Occipital lobe (tissue), 3 donors: ENCODE measurements at places on chromosomes 3 and 15. TPM values are rescaled to one million over a fixed set of nuclear protein-coding genes. Genes with fewer than 3 reads are reported as not detected.

GRCh38 chr3:69684309-69684961 is 54.8 kb upstream of the MITF start:
- no peak for DNase-seq

DNA sequence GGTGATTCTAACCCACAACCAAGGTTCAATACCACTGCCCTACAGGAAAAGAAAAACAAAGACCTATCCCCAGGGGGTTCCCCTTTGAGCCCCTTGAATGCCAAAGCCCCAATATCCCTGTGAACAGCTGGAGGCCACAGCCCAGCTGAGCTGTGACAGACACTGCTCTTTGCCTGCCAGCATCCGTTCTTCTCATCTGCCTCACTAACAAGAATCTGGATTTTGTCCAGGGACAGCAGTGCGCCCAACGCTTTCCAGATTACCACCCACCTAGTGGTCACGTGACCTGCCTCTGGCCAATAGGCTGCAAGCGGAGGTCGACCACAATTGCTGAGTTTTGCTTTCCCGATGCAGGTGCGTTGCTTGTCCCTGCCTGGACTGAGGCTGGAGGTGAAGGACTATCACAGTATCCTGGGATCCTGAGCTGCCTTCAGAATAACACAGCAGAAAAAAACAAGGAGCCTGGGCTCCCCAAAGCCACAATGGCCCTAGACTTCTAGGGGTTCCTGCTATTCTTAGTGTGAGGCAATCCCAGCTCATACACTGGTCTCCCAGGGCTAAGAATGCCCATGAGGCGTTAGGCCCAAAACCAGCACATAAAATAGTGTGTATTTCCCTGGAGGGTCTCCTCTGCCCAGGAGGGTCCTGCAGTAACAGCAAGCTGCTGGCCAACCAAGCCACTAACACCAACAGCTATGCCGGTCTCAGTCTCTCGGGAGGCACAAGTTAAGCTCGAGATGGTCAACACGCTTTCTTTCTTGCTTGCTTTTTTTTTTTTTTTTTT is 13.8 kb downstream of the BDH1 start:
- DNase-seq: peak; percentile 64

DNA sequence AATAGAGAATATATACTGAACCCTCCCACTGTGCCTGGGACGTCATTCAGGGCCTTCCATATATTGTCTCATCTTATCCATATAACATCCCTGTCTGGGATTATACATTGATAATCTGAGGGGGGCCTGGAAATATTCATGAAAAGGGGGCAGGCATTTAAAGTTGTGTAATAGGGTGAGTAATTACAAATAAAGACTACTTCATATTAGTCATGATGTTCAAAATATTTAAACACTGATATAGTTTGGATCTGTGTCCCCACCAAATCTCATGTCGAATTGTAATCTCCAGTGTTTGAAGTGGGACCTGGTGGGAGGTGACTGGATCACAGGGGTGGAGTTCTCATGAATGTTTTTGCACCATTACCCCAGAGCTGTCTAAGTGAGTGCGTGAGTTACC is 97.8 kb downstream of the AQP9 start:
- no peak for DNase-seq

DNA sequence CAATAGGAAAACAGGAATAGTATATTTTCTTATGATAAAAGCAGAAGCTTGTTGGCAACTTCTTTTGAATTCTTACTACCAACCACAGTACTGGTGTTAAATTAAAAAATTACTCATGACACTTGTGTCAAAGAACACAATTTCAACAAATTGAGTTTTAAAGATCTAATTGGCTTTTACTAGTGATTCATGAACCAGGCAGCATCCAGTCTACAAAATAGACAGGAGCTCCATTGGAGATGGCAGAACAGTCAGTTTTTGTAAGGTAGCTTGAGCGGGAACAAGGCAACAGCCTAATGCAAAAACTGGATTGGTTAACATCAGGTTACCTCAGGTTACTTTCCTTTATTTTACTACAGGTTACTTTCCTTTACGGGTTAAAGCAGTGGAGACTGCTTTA is 181.3 kb upstream of the THBS1 start:
- DNase-seq: no peak

DNA sequence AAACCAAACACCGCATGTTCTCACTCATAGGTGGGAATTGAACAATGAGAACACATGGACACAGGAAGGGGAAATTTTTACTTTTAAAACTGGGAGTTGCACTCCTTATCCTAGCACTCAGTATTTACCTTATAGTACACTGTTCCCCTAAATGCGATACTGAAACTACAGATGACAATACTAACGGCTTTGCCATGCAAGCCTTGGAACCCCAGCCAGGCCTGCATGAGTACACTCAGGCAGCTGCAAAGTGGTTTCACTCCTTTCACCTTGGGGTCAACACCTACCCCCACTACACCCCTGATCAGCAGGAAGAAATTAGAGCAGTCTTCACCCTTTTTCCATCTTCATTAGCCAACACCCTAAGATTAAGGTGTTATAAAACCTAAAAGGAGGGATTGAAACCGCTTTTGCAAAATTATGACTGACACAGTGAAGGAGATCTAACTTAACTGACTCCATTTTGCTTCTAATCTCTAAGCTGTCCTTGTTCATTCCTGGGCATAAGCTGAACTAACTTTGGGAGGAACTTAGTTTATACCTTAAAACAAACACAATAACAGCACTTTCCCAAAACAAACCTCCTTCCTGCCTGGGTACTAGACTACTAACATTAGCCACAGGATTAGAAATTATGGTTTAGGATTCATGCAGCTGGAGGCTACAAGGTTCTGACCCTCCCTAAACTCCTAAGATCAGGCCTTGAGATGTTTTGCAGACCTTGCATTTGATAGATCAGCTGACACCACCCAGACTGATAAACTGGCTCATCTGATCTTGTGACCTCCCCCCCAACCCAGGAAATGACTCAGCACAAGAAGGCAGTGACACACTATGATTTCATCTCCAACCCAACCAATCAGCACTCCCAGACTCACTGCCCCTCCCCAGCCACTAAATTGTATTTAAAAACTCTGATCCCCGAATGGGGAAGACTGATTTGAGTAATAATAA is 452.1 kb upstream of the PPP2R3A start:
- no peak for DNase-seq

DNA sequence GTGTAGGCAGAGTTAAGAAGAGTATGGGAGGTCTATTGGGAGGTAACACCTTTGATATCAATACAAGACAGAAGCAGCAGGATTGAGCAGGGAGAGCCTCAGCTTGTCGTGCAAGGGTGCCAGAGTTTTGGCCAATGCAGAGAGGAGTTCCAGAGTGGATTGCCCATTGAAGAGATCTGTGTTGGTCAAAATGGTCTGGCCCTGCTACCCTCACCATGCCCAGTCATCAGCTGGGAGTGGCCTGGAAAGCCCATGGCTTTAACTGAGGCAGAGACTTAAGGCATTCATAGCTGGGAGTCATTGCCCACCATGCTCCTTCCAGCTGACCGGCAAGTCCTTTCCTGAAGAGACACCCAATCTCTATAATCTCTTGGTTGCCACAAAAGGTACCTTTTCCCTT is 271.3 kb downstream of the ABHD5 start:
- no peak for DNase-seq

- no peak for DNase-seq
Observed at GRCh38 chr3:105715372-105715771, 153.4 kb downstream of the CBLB start.

Gene DAPK2
- total RNA-seq: 5.0 TPM
